ENCODE measurements at places on chromosomes 11 and 22. TPM values are rescaled to one million over a fixed set of nuclear protein-coding genes. Genes with fewer than 3 reads are reported as not detected.

DNA sequence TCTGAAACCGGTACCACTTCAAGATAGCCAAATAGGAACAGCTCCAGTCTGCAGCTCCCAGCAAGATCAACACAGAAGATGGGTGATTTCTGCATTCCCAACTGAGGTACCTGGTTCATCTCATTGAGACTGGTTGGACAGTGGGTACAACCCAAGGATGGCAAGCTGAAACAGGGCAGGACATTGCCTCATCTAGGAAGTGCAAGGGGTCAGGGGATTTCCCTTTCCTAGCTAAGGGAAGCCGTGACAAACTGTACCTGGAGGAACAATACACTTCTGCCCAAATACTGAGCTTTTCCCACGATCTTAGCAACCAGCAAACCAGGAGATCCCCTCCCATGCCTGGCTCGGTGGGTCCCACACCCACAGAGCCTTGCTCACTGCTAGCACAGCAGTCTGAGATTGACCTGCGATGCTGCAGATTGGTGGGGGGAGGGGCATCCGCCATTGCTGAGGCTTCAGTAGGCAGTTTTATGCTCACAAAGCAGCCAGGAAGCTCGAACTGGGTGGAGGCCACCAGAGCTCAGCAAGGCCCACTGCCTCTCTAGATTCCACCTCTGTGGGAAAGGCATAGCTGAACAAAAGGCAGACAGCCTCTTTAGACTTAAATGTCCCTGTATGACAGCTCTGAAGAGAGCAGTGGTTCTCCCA, 59.9 kb upstream of the C11orf58 start:
- H3K4me1 ChIP-seq, result no peaks in the 10 kb centered on the region
- H3K27me3 ChIP-seq, result no peaks in the 10 kb centered on the region
- no peak overlapping the region for H3K4me3 ChIP-seq
- DNase-seq, result no peak
- no peak overlapping the region for H3K27ac ChIP-seq

DNA sequence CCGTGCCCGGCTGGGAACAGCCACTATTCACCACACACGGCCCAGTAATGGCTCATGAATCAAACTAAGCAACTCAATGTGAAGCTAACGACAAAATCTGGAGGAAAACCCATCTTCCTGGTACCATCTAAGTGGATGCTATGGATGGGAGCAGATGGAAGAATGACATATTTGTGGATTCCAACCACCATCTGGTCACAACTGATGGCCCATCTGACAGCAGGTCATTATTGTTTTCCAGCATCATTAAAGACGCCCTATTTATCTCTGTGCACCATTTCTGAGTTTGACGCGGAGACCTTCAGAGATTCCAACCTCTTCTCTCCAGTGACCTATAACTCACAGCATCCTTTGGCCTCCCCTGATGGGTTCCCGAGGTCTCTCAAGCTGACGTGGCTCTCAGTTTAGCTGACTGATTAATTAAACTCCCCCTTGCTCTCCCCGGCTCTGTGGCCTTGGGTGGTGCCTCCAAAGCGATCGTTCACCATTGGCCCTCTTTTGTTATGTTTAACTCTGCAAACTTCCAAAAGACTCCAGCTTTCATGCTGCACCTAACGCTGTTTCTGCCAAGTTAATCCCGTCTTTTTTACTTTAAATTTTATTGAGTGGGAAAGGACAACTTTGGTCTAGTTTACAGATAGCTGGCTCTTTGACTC, 1514.4 kb downstream of the BRD1 start:
- no peaks in the 10 kb centered on the region for H3K36me3 ChIP-seq
- H3K4me3 ChIP-seq, result no peak overlapping the region
- no peak overlapping the region for H3K27ac ChIP-seq
- H3K27me3 ChIP-seq, result no peaks in the 10 kb centered on the region
- H3K4me1 ChIP-seq, result no peaks in the 10 kb centered on the region

DNA sequence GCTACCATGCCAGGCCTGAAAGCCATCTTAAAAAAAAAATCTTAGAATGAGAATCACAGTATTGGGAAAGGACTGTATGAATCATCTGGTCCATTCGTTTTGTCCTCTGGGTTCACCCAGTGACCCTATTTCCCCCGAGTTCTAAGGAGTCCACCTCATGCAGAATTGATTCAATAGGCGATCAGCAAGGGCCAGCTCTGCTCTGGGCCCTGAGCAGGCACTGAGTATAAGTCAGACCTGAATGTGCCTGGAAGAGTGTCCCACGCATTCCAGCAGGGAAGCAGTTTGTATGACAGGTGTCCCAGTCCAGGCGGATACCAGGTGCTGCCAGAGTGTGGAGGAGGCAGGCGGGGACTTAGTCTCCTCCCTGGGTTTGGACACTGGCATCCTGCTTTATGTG, 883 bp upstream of the HMOX1 start:
- H3K36me3 ChIP-seq, result no peaks in the 10 kb centered on the region
- no peaks in the 10 kb centered on the region for H3K27me3 ChIP-seq
- no peak overlapping the region for H3K4me3 ChIP-seq
- no peaks in the 10 kb centered on the region for H3K4me1 ChIP-seq

DNA sequence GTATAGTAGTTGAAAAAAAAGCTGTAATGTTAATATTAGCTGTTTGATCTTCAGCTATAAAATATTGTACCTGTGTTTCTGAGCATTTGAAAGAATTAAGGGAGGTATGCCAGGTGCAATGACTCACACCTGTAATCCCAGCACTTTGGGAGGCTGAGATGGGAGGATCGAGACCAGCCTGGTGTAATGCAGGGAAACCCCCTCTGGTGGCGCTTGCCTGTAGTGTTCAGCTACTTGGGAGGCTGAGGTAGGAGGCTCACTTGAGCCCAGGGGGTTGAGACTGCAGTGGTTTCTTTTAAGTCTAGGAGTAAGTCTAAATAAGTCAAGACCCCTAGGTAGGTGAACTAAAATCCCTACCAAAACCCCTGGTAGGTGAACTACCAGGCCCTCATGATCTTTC, 37.1 kb downstream of the TAF1D start:
- H3K27ac ChIP-seq, result no peak overlapping the region
- H3K4me1 ChIP-seq, result no peaks in the 10 kb centered on the region
- peaks cover 6% of the 10 kb centered on the region for H3K36me3 ChIP-seq
- no peak for DNase-seq
- no peaks in the 10 kb centered on the region for H3K27me3 ChIP-seq
- H3K4me3 ChIP-seq, result no peak overlapping the region

- no peak overlapping the region for H3K27ac ChIP-seq
- H3K4me3 ChIP-seq, result peak overlapping the region; percentile 49
- no peaks in the 10 kb centered on the region for H3K36me3 ChIP-seq
- H3K27me3 ChIP-seq, result no peaks in the 10 kb centered on the region
Observed at GRCh38 chr11:7486781-7487140, 1.5 kb downstream of the OLFML1 start.

GRCh38 chr11:2306877-2307500, 5.2 kb downstream of the TSPAN32 start:
- peak overlapping the region; percentile 86 for H3K27ac ChIP-seq
- H3K4me1 ChIP-seq, result peaks cover 11% of the 10 kb centered on the region
- peak; percentile 47 for DNase-seq
- H3K27me3 ChIP-seq, result no peaks in the 10 kb centered on the region
- no peaks in the 10 kb centered on the region for H3K36me3 ChIP-seq

TRIM51 gene
- total RNA-seq, result not detected

DNA sequence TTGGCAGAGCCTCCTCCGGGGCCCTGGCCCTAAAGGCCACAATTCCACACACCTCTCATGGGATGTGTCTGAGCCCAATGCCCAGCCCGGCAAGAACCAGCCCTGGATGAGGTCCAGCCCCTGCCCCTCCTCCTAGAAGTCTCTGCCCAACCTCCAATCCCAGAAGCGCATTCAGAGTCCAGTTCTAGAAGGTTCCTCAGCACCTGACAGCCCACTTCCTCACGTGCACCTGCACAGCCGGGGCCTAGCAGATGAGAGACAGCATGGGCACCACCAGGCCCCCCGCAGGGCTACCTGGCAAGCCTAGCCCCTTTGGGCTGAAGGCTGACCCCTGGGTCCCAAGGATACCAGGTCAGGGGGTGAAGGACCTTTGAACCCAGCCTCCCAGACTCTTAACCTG, 11.5 kb upstream of the CDKN1C start:
- H3K4me3 ChIP-seq, result no peak overlapping the region
- H3K27me3 ChIP-seq, result no peaks in the 10 kb centered on the region
- no peak overlapping the region for H3K27ac ChIP-seq
- H3K36me3 ChIP-seq, result no peaks in the 10 kb centered on the region

- no peak for DNase-seq
- no peak overlapping the region for H3K27ac ChIP-seq
- H3K4me1 ChIP-seq, result no peaks in the 10 kb centered on the region
- no peak overlapping the region for H3K4me3 ChIP-seq
- no peaks in the 10 kb centered on the region for H3K36me3 ChIP-seq
- H3K27me3 ChIP-seq, result no peaks in the 10 kb centered on the region
Observed at GRCh38 chr11:35483131-35483820, 42.1 kb downstream of the PAMR1 start.

GRCh38 chr11:129248618-129249017, 56.5 kb upstream of the ARHGAP32 start:
- no peaks in the 10 kb centered on the region for H3K36me3 ChIP-seq
- no peak for DNase-seq
- no peak overlapping the region for H3K4me3 ChIP-seq
- no peaks in the 10 kb centered on the region for H3K4me1 ChIP-seq

DNA sequence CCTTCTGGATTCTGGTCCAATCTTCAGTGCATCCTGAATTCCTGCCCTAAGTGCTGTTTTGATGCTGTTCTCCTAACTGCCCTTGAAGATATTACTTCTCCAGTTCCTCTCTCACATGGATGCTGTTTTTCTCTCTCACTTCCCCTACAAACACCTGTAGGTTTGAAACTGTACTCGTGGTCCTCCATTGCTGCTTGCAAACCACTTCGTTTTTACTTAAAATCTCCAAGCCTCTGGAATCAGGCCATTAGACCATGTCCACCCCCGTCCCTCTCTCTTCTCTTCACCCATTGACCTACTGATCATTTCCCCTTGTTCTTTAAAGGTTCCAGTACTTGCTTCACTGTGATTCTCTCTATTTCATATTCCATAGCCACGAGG, 988.1 kb downstream of the NTM start:
- H3K27me3 ChIP-seq, result no peaks in the 10 kb centered on the region
- no peaks in the 10 kb centered on the region for H3K36me3 ChIP-seq

CAPN1 gene
- total RNA-seq, result 140 TPM

FCHSD2 gene
- total RNA-seq, result 15.5 TPM

- no peaks in the 10 kb centered on the region for H3K36me3 ChIP-seq
- H3K4me3 ChIP-seq, result no peak overlapping the region
- H3K27ac ChIP-seq, result no peak overlapping the region
- no peaks in the 10 kb centered on the region for H3K4me1 ChIP-seq
Observed at GRCh38 chr11:119295178-119295577, 21.8 kb downstream of the MCAM start.

GRCh38 chr11:34936945-34937629, 20.7 kb downstream of the PDHX start:
- no peak overlapping the region for H3K27ac ChIP-seq
- no peaks in the 10 kb centered on the region for H3K4me1 ChIP-seq
- H3K27me3 ChIP-seq, result no peaks in the 10 kb centered on the region
- H3K36me3 ChIP-seq, result no peaks in the 10 kb centered on the region
- DNase-seq, result no peak

DNA sequence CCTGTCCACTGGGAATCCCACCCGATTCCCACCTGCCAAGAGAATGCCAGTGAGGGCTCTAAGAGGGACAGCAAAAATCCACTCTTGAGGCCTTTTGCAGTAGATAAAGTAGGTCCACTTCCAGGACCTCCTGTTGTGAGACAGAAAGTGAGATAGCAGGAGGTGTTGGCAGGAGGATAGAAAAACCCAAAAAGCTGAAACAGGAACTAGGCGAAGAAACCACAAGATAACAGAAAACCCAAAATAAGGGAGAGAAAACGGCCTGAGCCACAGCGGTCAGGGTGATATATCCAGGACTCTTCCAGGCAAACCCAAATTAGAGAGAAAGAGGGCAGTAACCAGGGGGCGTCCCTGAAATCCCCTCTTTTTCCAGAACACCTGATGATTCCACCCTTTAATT, 79.7 kb upstream of the LINC01488 start:
- no peak overlapping the region for H3K4me3 ChIP-seq
- no peaks in the 10 kb centered on the region for H3K27me3 ChIP-seq
- no peaks in the 10 kb centered on the region for H3K4me1 ChIP-seq
- no peak for DNase-seq
- H3K36me3 ChIP-seq, result no peaks in the 10 kb centered on the region

DNA sequence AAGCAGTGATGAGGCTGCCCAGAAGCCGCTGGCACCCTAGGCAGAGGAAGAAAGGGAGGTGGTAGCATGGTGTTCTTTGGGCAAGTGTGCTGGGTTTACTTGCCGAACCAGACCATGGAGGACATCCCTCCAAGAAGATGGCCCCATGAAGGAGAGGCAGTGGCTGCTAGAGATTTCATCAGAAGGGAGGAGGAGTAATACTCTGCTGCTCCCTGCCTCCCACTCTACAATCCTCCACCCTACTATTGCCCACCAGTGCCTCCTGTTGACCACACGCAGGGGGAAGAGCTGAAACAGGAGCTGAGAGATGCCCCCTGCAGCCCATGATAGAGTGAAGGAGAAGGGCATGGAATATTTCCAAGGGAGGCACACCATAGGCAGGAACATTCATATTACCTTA, 51.0 kb upstream of the PRSS23 start:
- no peak overlapping the region for H3K4me3 ChIP-seq
- H3K36me3 ChIP-seq, result no peaks in the 10 kb centered on the region
- no peaks in the 10 kb centered on the region for H3K4me1 ChIP-seq
- peak overlapping the region; percentile 19 for H3K27ac ChIP-seq

- no peak for DNase-seq
- H3K4me1 ChIP-seq, result peaks cover 7% of the 10 kb centered on the region
- H3K4me3 ChIP-seq, result no peak overlapping the region
- no peaks in the 10 kb centered on the region for H3K36me3 ChIP-seq
Observed at GRCh38 chr11:46273511-46274205, 3.8 kb upstream of the CREB3L1 start.

- H3K36me3 ChIP-seq, result no peaks in the 10 kb centered on the region
- no peaks in the 10 kb centered on the region for H3K27me3 ChIP-seq
- no peak for DNase-seq
- H3K27ac ChIP-seq, result no peak overlapping the region
- H3K4me1 ChIP-seq, result no peaks in the 10 kb centered on the region
- H3K4me3 ChIP-seq, result no peak overlapping the region
Observed at GRCh38 chr11:17606233-17607082, 59.4 kb downstream of the OTOG start.

- no peaks in the 10 kb centered on the region for H3K27me3 ChIP-seq
- H3K36me3 ChIP-seq, result no peaks in the 10 kb centered on the region
- H3K27ac ChIP-seq, result peak overlapping the region; percentile 22
- no peaks in the 10 kb centered on the region for H3K4me1 ChIP-seq
- H3K4me3 ChIP-seq, result no peak overlapping the region
Observed at GRCh38 chr11:6695377-6695776, 12.2 kb upstream of the MRPL17 start.

HBD gene
- total RNA-seq, result not detected

DDIAS gene
- 2.5 TPM for total RNA-seq

DNA sequence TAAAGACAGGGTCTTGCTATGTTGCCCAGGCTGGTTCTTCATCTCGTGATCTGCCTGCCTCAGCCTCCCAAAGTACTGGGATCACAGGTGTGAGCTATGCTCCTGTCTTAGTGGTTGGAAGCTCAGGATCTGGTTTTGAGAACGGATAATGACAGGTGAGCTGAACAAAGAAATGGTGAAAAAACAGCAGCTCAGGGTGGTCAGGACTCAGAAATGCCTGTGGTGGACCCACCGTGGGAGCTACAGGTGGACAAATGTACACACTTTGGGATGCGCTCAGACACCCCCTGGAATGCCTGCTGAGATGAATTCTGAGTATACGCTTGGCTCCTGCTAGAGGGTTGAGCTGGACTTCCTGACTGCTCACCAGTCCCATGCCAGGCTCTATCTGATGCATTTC, 9.5 kb downstream of the RFPL1 start:
- no peaks in the 10 kb centered on the region for H3K36me3 ChIP-seq
- no peak overlapping the region for H3K27ac ChIP-seq
- no peak overlapping the region for H3K4me3 ChIP-seq
- H3K27me3 ChIP-seq, result no peaks in the 10 kb centered on the region
- no peak for DNase-seq
- H3K4me1 ChIP-seq, result no peaks in the 10 kb centered on the region
